ENCODE measurements at places on chromosomes 2 and 18.

GRCh38 chr2:173831312-173832229 lies 133.6 kb downstream of the SP3 start:
- DNase-seq: no peak

- DNase-seq: no peak
These were observed 112.9 kb downstream of the CSRNP3 start for GRCh38 chr2:165582409-165582808.

GRCh38 chr2:28206762-28207161 lies 185.9 kb upstream of the FOSL2 start:
- DNase-seq: no peak

DNA sequence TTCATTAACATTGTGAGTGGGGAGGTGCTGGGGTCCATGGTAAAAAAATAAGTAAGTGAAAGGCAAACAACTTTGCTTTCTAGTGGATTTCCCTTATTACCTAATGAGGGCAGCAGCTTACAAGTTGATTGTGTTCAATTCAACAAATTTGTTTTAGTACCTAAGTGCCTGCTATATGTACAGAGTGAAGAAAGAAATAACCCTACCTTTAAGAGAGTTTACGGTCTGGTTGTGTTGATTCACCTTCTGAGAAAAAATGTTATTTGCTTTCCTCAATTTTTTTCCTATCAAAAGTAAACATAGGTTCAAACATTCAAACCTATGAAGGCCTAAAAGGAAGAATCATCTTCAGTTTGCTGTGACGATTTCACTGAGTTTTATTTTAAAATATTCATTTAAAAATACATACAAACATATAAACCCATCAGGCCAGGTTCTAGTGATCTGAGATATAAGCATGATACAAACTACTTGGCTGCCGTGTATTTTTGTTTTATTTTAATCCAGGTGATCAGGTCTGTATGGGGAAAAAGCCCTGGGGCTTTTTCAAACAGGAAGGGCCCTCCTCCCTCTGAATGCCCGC lies 1.5 kb upstream of the SPTBN1 start:
- DNase-seq: no peak

GRCh38 chr2:107006836-107007235 lies 120.9 kb upstream of the ST6GAL2 start:
- DNase-seq: no peak

DNA sequence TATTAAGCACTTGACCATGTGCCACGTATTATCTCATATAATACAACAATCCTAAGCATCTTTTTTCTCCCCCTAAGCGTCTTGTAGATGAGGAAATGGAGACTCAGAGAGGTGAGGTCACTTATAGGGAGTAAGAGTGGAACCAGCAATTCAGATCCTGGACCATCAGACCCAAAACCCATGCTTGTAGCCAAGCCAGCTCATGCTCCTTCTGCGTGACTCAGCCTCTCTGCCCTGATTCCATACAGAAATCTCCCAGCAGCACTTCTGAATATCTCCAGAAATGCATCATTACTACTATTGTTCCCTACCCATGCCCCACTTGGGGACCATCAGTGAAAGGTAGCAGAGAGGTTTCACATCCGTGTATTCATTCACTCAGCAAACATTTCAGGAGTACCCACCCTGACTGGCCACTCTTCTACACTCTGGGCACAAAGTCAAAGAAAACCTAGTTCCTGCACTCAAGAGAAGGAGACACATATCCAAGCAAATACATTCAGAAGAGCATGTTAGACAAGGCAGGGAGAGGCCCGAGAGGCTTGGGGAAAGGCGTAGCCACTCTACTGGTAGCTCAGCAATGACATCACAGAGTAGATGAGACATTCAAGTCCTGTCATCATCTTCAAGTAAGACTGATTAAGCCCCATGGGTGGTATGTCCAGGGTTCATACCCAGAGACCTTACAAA lies 141.9 kb downstream of the MTCL1 start:
- DNase-seq: no peak

DNA sequence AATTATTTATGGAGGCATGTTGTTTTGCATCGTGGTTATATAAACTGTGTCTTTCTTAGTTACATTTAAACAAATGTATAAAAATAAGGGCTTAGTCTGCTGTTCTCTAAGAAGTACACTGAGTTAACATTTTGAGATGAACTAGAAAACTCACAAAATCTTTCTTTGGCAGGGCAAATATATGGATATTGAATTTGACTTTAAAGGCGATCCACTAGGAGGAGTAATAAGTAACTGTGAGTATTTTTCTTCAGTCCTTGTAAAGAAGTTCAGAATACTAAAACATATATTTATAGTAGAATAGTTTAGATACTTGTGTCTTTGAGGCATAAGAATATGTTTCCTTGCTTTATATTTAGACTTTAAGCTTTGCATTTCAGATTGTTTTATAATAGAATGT lies 104.8 kb downstream of the MYO1B start:
- DNase-seq: no peak

GRCh38 chr2:229401171-229401865 lies 130.2 kb upstream of the PID1 start:
- no peak for DNase-seq

- no peak for DNase-seq
These were observed 444.1 kb upstream of the LRATD1 start for GRCh38 chr2:14188446-14188845.

DNA sequence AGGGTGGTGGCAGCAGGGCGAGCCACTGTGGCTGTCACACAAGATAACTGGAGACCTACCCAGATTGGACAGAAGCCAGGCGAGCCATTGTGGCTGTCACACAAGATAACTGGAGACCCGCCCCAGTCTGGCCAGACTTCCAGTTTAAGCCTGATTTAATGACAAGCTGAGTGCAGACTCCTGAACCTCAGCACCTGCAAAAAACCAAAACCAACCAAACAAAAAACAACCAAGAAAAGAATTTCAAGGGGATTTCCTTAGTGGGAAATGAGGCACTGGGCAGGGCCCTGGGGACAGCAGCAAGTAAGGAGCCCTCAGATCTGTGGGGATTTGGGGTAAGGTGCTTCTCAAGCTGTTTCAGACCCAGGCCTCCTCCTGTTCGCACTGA lies 95.2 kb upstream of the BOD1L2 start:
- no peak for DNase-seq

DNA sequence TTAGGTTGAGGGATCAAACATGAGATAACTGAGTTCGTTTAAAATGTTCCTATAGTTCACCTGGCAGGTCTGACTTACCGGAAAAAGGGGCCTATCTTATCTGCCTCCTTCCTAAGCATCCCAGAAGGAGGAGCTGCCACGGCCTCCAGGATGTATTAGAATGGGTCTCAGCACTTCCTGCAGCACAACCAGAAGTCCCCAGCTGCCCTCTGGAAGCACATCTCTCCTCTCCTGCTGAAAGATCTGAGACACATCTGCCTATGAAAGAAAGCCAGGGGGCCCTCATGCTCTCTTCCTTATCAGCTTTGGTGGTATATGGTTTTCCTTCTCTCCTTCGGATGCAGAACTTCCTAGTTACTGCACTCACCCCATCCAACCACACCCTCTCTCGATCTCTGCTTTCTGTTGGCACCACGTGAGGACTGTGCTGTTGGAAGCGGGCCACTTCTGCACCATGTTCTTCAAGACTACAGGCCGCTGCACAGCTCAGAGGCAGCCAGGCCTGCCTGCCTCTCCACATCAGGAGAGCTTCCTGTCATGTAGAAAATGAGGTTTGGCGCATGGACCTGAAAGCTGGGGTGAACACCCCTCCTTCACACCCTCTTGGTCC lies 6.5 kb downstream of the IGFBP5 start:
- no peak for DNase-seq

GRCh38 chr2:9821805-9822445 lies 21.3 kb upstream of the TAF1B start:
- no peak for DNase-seq

- DNase-seq: no peak
These were observed 59.0 kb upstream of the IGFBP5 start for GRCh38 chr2:216754336-216754735.

Data from activated CD4-positive, alpha-beta T cell treated with anti-CD3 and anti-CD28 coated beads, Interleukin-2, amount 50 U/mL, for 48 hours (primary cell).